ENCODE measurements at places on chromosomes 2 and 18.

GRCh38 chr2:27494944-27495554 lies at the start of gene FNDC4:
FNDC4 (minus strand) TSS chr2:27495200; CDS start chr2:27494679, 521 bp downstream.
- peak; percentile 12 for DNase-seq

GRCh38 chr2:157271590-157272203 lies 14.2 kb downstream of the GALNT5 start:
- no peak for DNase-seq

- no peak for DNase-seq
Observed at GRCh38 chr2:12162269-12163247, 416.1 kb downstream of the LPIN1 start.

DNA sequence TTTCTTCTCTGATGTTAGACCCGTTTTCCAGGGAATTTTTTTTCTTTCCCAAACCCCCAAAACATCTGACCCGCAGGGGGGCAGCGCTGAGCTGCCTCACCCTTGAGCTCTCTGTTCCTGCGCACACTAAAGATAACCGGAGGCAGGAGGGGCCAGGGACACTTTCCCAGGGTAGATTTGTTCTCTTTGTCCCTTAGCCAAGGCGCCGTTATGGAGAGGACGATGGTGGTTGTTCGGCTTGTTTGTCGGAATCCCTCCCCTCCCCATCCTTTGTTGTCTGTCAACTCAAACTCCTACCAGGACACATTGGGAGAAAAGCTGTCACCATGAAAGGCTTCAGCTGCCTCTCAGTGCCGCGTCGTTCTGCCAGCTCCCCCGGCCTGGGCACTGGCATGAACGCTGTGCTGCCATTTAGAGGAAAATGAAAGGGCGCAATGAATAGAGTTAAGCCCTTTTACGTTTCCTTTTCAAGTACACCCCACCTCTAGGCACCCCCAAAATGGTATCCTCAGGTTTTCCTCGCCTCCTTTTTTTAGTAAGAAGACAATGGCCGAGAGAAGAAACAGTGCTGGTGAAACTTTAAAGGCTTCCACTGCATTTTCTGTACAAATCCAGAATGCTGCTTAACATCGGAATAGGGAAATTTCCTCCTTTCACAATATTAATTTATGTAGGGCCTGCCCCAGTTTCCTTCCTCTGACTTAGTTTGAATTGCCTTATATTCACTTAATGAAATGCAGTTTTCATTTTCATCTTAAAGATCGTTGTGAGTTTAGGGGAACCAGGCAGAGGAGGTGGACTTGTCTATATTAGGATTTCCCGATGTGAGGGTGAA lies 62.1 kb downstream of the RND3 start:
- DNase-seq = no peak

DNA sequence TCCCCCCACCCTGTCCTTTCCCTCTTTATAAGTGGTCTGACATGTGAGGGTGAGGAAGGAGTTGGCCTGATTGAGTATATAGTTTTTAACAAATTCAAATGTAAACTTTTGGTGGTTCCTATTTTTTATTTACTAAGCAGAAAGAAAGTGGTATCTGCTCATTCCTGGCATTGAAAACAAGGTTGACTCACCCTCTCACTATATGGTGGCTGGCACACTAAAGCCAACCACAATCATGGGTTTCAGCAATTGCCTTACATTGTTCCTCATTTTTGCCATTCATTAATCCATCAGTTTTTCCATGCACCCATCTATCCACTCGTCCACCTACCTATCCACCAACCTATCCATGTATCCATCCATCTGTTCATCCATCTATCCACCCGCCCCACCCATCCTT lies 75.4 kb upstream of the IGFBP5 start:
- no peak for DNase-seq

DNA sequence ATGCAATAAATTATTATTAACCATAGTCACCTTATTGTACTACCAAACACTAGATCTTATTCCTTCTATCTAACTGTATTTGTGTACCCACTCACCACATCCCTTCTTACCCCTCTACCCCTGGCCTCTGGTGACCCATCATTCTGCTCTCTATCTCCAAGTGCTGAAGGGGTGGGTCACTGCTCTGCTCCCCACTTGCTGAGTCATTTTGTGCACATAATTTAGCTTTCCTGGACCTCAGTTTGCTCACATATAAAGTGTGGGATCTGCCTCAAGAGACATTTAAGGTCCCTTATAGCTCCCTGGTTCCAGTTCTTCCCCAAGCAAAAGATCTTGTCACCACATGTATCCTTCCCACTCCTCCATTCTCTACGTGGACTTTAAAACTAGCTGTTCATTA lies 169.4 kb downstream of the ZNF385B start:
- no peak for DNase-seq

DNA sequence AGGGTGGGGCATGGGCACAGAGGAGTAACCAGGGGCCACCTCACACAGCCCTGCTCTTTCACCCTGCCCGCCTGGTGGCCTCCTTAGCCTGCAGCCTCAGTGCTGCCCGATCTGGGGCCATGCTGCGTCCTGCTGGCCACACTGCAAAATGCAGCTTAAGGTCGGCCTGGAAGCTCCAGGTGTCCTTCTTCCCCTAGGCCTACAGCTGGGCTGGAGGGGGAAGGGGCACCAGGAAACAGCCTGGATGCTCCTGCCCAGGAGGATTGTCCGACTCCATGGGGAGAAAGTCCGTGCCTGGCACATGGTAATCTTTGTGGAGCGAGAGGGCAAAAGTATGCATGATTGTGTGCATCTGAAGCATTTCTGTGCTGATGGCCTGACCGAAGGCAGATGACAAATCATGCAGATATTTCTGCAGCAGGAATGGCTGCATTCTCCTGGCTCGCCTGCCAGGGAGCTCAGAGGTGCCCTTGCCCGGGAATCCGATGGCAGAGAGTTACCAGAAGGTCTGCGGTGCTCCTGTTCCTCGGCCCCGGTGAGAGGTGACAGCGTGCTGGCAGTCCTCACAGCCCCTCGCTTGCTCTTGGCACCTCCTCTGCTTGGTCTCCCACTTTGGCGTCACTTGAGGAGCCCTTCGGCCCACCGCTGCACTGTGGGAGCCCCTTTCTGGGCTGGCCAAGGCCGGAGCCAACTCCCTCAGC lies 12.8 kb upstream of the ALPP start:
- no peak for DNase-seq

GRCh38 chr2:230807729-230808128 lies 57.0 kb upstream of the ITM2C start:
- no peak for DNase-seq

DNA sequence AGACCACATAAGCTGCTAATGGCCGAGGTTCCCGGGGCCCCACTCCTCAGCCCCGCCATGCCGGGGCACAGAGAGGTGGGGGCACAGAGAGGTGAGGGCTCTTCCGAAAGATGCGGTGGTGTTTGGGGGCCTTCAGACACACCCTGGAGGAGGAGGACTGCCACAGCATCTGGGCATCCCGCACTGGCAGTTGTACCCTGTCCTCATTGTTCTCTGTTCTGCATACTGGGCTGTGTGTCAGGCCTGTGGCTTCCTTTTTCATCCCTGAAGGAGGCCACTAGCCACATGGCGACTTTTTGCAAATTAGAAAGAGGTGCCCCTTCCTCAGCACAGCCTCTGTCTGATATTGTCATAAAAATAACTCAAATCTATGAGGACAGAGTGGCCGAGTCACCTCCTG lies 150.1 kb downstream of the CTIF start:
- DNase-seq = no peak

DNA sequence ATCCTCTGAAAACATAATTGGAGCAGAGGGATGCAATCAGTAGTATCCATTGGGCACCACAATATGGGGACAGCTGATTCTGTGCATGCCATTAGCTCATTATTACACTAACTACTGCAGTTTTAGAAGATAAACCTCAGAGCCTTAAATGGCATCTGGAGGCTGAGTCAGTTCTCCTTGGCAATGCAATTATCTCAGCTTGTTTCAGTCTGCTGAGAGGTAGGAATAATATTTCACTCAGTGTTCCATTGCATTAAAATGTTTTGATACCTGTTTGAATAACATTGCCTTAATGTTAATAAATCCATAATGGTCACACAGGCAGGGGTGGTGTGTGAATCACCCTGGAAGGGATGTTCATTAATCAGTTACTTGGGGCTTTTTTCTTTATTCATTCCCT lies 309.6 kb downstream of the LRRTM1 start:
- peak; percentile 33 for DNase-seq

- peak; percentile 98 for DNase-seq
Observed at GRCh38 chr18:9643549-9643948, 29.2 kb upstream of the PPP4R1 start.

DNA sequence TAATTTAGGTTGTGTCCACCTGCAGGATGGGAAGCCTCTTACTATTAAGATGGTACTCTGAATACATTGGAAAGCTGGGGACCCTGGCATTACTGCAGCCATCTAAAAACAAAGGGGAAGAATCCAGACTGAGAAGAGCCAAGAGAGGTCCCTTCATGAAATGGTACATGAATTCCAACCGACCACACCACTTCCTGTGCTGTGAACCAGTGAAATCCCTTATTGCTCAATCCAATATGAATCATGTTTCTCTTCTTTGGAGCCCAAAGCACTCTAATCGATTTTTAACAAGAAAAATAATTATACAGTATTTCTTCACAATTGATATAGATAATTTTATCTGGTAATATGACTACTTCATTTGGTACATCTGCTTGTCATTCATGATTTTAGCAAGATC lies 479.7 kb upstream of the RAB6C start:
- peak; percentile 29 for DNase-seq

GRCh38 chr2:96580771-96581170 lies 44.2 kb downstream of the ARID5A start:
- no peak for DNase-seq

DNA sequence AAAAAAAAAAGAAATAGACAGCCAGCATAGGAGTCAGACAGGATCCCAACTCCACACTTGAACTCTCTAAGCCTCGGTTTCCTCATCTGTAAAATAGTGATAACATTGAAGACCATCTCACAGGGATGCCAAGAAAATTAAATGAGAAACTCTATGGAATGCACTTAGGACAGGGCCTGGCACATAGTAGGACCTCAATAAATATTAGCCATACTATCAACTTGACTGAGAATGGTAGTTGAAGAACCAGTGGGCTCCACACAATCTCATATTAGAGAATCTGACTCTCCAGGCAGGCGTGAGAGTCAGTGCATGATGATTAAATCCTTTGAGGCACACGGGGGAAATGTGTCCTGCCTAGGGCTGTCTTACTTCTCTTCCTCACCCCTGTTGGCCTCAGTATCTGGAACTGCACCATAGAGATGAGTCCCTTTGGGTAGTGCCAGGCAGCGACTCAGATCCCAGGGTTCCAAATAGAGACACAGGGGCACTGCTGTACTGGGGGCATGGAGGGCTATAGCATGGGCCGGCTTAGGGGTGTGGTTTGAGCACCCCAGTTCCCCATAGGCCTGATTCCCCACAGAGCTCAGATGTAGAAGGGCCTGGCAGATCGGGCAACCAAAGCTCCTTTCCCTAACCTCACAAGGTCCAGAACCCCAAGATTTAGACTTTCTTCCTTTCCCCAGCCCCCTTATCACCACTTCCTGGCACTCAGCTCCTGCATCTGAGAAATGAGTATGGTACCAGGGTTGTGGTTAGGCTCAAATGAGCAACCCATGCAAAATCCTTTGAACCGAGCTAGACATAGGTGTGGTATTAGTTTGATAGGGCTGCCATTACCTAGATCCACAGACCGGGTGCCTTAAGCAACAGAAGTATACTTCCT lies 51.3 kb upstream of the CAB39 start:
- no peak for DNase-seq

- no peak for DNase-seq
Observed at GRCh38 chr2:47803770-47804169, 20.8 kb downstream of the MSH6 start.

GRCh38 chr18:75128911-75129716 lies 79.8 kb downstream of the PTGR3 start:
- DNase-seq = no peak

GRCh38 chr2:10905006-10905861 lies 6.5 kb upstream of the KCNF1 start:
- no peak for DNase-seq

DNA sequence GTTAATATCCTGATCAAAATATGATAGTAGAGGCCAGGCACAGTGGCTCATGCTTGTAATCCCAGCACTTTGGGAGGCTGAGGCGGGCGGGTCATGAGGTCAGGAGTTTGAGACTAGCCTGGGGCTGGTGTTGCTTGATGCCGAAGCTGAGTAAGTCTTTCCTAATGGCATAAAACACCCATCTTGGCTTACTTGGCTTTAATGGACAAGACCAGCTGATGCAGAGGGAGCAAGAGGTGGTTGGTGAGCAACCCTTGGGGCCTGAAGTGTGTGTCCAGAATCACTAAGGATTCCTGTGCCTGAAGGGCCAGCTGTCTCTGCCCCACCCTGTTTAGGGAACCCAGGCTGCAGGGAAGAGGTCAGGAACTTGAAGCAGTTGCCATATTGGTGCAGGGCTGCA lies 217.2 kb downstream of the ARL4C start:
- DNase-seq = no peak

- peak; percentile 56 for DNase-seq
Observed at GRCh38 chr18:55413474-55413873, 174.5 kb downstream of the TCF4 start.
